ENCODE measurements at places on chromosomes 5 and 9.
A peak's percentile ranks its signal among the peaks of the same experiment; 100 is the strongest.

DNA sequence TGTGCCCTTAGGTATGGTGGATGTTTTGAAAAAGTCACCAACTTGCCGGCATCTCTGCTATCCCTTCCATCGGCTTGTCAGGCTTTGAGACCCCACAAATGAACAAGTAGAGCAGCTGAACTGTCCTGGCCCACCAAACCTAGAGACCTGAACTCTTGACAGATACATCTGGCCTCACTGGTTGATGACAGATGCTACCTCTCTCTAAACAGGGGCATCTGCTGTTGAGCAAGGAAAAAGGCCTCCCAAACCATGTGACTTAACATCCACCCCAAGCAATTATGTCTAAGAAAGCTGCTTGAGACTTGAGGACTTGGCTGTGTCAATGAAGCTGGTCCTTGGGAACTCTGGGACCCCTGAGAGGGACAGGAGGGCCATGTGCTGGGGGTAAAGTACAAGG, 2.3 kb downstream of the CCNI2 start:
- DNase-seq: no peak

GRCh38 chr5:143275512-143276363, 127.7 kb downstream of the NR3C1 start:
- DNase-seq: no peak

DNA sequence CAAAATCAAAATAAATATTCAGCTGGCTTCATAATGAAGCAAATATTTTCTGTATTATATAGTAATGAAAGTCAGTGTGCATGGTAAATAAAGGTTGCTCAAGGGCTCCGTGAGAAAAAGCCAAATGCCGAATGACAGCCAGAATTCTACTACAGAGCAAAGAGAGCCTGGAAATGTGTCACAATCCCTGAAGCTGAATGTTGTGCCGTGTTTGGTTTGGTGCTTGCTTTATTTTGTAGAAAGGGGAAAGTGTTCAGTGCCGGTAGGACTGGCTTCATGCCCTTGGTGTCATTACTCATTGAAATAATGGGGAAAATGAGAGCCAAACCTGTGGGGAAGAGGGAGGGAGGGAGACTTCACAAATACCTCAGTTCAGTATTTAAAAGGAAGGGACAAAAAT, 26.8 kb upstream of the ADAMTSL1 start:
- DNase-seq: no peak

- DNase-seq: peak; percentile 11
Observed at GRCh38 chr5:106843812-106844416, 826.8 kb downstream of the EFNA5 start.

- DNase-seq: no peak
Observed at GRCh38 chr5:43567967-43568366, 11.1 kb upstream of the PAIP1 start.

DNA sequence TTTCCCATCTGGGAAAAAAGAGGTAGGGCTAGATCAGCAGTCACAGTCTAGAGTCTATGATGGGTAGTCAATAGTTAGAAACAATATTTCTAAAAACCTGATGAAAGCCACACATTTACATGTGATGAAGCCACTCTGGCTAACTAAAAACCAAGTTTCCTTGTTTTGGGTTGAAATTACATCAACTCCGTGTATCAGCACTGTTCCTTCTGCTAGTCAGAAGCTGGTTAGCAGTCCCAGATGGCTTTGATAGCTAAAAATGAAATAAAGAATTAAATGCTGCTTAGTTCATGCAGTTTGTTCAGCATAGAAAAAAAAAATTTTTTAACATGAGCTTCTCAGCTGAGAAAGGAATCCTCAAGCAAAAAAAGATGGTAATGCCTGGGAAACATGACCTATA, 136.7 kb downstream of the FAM114A2 start:
- no peak for DNase-seq

DNA sequence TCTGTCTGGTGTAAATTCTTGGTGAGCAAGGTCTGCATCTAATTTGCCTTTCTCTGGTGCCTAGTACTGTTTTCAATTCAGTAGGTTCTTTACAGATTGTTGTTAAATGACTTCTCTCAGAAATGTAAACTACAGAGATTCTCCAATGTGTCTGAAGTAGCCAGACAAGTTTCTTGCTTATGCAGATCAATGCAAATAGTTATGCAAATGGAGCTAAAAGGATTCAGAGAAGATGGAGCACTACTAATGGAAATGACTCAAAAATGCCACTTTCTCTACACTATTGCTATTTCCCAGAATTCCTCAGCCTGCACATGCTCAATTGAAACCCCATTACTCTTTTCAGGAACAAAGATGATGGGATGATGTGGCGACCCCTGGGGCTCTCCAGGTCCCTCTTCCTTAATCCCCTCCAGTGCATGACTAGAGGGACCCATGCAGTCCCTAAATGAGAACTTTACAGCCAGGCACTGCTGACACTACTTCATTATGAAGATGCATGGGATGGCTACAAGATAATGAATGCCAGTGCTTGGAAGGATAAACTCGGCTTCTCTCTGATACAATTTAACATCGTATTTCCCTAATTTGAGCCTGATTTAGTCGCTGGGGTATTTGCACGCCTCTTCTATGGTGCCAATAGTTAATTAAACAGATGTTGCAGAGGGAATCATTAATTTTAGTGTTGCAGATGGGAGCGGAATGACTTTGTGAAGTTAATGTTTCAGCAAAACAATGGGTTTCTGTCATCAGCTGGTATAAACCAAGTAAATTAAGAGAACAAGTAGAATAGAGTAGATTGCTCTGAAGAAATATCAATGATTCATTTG, 753.2 kb downstream of the TLR4 start:
- no peak for DNase-seq

DNA sequence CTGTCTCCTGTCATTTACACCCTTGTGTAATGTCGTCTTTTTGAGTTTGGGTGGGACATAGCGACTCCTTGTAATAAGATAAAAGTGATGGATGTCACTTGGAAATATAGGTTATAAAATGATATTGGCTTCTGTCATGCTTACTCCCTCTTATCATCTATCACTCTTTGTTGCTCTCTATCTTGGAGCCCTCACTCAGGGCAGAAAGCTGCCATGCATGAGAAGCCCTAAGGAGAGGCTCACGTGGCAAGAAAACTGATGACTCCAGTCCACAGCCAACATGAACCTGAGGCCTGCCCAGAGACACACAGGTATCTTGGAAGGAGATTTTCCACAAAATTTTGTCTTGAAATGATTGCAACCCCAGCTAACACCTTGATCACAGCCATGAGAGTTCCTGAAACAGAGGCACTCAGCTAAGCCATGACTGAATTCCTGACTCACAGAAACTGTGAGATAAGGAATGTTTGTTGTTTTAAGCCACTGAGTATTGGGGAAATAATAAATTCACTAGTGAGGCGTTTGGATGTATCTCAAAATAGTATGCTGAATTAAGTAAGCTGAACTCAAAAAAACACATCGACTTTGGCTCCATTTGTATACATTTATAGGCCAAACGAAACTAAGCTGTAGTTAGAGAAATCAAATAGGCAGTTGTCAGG, 216.7 kb downstream of the CDH18 start:
- DNase-seq: no peak

DNA sequence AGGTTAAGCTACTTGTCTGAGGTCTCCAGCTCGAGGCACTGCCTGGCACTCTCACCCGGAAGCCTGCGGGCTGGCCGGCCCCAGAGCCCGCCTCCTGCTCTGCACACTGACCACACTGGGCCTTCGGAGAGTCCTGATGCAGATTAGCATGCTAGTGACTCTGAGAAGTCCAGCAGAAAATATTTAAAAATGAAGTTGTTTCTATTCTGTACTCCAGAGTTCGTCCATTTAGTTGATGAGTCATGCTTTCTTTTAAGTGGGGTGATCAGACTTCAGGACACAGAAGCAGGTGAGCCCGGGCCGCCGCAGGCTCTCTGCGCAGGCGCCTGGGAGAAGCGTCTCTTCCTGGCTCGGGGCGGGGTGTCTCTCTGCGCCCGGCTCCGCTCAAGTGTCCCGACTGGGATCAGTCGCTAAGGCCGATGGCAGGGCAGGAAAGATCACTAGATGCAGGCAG, 32.5 kb downstream of the FAM240B start:
- peak; percentile 67 for DNase-seq

GRCh38 chr5:167509076-167509475, 782.4 kb upstream of the WWC1 start:
- DNase-seq: no peak

Data from SK-N-DZ (cell line).